Trophoblast cell (in vitro differentiated cells and primary cell): ENCODE measurements at places on chromosomes 12 and 14.

DNA sequence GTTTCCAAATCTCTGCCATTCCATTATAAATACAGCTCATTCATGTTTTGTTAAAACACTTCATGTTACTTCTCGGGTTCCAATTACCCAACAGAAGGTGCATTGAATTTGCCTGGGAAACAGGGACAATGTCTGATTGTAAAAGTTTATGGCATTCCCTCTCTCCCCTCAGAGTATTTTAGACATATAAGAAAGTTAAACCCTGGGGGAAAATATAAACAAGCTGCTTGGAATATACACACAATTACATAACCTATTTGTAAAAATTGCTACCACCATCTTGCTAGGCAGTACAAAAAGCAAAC lies 60.0 kb downstream of the BTG1 start:
- DNase-seq: no peak

DNA sequence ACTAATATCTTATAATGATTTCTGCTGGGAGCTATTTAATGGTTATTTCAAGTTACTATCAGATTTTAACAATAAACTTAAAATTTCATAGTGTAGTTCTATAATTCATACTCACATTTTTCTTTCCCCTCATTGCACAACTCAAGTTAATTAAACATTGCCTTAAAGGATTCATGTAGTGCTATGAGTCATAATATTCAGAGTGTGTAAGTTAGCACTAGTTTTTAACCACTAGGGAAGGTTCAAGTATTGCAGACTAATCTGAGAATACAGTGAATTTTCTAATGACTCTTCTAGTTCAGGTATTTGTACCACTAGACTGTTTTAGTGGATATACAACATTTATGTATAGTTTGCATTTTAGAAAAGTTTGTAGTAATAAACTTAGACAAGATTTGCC lies 49.9 kb downstream of the FOXA1 start:
- DNase-seq: no peak

DNA sequence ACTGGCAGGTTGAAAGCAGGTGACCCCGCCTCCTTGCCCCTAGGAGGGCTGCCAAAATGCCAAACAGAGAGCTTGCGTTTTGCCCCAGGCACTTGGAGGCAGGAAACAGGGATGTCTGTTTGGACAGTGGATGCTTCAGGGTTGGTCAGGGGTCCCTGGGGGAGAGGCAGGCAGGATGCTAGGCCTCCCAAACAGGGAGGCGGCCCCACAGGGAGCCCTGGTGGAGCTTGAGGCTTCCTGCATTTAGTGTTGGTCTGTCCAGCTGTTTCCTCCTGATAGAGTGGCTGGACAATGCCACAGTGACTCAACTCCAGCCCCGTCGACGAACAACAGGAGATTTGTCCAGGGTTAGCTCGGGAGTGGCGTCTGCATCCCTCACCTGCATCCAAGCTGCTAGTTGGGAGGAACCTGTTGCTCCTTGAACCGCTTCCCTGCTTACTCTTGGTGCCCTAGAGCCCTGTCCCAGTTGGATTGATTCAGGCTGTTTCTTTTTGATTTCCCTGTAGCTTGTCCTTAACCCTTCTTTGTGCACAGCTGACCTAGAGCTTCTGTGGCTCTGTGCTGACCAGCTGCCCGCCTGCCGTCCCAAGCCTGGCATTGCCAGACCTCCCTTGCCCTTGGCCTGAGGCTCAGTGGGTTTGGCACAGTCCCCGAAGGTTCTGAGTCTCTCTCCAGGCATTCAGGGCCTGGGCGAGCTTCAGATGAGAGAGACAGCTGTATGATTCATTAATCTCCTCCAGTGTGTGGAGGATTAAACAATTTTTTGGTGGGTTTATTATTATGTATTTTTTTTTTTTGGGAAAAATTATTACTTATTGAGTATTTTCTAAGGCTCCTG lies 45.9 kb downstream of the TSPAN9 start:
- DNase-seq: no peak

DNA sequence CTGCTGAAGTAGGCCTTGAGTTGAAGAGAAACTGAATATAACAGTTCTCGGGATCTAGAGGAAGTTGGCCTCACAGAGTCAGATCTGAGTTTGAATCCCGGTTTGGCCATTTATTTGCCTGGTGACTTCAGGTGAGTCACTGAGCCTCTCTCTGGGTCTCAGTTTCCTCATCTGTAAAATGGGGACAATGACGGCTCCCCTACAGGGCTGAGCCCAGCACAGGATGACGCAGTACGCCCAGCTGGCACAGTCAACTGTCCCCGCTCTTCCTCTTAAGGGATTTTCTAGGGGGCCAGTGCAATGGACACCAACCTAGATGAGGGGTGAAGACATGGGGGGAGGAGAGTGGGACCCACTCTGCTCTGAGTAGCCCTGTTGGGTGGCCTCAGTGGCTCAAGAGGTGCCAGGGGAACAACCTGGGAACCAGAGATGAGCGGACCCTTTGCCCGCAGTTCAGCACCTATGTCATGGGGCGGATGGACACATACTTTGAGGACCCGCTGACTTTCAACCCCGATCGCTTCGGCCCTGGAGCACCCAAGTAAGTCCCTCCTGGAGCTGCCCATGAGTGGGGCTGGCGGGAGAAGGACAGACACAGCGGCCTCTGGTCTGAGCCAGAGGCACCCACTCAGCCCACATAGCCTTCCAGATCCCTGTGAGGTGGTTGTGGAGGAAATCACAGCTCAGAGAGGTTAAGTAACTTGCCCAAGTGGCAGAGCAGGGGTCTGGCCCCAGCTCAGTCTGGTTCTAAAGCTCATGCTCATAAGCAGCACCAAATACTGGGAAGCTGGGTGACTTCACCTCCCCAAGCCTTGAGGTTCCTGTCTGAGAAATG lies 41.1 kb downstream of the CYP46A1 start:
- no peak for DNase-seq

DNA sequence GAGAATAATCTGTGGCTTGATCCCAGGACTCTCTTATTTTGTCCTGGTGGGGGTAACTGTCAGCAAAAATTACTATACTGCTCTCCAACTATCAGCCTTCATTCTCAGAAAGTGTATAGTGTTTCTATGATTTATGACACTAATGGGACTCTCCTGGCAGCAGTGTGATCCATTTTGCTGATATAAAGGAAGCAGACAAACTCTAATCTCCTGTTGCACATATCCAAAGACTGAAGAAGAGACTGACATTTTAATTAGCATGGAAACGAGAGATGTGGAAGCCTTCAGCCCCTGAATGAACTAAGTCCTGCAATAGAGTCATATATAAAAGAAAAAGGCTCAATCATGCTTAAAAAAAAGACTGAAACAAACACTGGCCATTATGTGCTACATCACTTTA lies 127.8 kb upstream of the SSTR1 start:
- no peak for DNase-seq

GRCh38 chr12:7068240-7068993 lies 7.9 kb downstream of the C1S start:
- DNase-seq: no peak

DNA sequence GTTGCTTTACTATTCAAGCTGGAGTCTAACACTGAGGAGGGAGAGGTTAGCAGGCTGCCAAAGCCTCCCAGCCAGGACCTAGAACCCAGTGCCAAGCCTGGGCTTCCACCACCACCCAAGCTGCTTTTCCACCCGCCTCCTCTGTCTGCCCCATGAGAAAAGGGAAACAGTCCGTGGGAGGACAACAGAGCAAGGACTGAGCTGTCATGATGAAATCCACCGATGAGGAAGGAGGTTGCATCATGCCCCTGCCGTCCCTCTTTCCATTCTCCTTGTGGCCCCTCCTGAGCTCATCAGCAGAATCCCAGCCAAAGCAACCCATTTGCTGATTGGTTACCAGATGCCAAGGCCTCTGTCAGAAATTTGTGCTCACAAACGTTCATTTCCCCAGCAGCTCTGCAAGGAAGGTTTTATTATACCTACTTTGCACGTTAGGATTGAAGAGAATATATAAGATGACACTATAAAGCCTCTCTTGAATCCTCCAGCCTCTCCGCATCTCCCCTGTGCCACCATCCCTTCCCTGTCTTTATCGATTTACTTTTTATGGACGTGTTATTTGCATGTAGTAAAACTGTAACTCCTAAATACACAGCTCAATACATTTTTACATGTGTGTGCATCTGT lies 6.3 kb upstream of the SERPINA1 start:
- DNase-seq: peak; percentile 33

GRCh38 chr14:21299562-21300130 lies 19.8 kb downstream of the RPGRIP1 start:
- peak; percentile 20 for DNase-seq

- DNase-seq: peak; percentile 9
Measured at GRCh38 chr14:51367600-51367931, 127.5 kb downstream of the TMX1 start.

DNA sequence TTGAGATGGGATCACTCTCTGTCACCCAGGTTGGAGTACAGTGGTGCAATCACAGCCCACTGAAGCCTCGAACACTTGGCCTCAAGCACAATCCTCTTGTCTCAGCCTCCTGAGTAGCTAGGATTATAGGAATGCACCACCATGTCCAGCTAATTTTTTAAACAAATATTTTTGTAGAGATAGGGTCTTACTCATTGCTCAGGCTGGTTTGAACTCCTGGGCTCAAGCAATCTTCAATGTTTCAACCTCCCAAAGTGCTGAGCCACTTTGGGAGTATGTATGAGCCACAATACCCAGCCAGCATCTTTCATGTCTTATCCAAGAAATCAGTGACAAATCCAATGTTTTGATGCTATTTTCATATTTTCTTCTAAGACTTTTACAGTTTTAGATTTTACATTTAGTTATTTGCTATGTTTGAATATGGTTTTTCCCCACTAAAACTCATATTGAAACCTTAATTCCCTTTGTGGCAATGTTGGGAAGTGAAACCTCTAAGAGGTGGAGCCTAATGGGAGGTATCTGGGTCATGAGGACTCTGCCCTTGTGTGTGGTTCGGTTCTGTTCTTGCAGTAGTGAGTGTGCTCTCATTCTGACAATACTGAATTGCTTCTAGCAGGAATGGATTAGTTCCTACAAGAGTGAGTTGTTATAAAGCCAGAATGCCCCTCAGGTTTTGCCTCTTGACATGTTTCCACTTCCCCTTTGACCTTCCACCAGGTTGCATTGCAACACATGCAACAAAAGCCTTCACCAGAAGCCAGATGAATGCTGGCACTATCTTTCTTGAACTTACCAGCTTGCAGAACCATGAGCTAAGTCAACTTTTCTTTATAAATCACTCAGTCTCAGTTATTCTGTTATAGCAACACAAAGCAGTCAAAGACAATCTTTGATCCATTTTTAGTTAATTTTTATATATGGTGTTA lies 80.8 kb upstream of the AMIGO2 start:
- peak; percentile 72 for DNase-seq

- no peak for DNase-seq
Measured at GRCh38 chr12:6523708-6524107, 10.6 kb upstream of the GAPDH start.

- no peak for DNase-seq
Measured at GRCh38 chr14:102095871-102096568, 9.2 kb upstream of the HSP90AA1 start.

DNA sequence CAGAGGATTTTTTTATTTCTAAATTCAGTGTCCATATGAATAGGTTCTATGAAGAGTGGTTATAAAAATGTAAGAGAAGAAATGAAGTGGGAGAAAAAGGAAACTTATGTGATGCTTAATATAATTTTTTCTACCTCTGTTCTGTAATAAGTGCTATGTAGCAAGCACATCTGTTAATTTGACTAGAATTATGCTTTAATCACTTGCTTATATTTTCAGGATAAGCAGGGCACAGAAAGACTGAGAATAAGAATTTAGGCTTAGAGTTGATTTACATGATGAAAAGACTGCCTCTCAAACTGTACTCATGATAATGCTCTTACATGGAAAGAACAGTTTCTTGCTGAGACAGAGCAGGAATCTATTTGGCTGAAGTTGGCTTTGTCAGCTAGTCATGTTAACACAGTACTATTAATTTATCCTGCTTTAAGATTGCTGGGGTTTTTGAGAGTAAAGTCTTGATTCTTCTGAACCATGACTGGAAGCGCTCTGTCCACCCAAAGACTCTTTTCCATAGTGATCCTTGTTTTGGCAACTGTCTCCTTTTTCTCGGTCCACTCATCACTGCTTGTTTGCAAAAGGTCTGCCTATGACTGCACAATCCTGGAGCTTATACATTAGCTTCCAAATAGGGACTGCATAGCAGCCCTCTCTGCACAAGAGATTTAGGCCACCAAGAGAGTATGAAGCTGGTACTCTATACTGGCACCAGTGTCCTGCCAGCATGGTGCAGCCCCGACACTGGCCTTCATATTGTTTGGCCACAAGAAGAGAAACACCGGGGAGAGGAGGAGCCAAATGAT lies 98.8 kb downstream of the AKAP6 start:
- DNase-seq: no peak

DNA sequence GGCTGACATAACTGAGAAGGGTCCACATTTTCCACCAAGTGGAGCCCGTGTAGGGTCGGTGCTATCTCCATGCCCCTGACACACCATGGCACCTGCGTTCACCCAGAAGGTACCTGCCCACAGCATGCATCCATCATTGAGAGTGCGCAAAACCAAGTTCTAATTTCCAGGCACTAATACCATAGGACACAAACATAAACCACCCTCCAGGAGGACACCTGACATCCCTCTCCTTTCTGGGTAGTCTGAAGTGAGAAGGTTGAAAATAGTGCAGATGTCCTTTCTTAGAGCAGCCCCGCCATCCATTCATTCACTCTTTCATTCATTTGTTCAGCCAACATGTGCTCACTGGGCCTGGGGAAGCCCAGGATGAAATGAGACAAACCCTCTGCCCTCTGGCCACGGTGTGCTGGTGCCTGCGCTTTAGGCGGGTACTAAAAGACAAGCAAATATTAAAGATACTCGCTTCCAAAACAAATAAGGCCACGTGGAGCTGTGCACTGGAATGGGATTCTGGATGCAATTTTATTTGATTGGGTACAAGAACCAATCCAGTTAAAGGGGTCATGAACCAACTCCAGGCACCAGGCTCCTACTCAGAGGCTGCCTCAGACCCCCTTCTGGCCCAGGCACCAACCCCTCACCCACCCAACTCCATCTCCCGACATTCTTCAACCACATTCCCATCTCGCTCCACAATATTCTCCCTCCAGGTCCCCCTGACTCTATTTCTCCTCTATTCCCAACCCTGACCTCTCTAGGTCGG lies 1.2 kb downstream of the TTC7B start:
- no peak for DNase-seq

DNA sequence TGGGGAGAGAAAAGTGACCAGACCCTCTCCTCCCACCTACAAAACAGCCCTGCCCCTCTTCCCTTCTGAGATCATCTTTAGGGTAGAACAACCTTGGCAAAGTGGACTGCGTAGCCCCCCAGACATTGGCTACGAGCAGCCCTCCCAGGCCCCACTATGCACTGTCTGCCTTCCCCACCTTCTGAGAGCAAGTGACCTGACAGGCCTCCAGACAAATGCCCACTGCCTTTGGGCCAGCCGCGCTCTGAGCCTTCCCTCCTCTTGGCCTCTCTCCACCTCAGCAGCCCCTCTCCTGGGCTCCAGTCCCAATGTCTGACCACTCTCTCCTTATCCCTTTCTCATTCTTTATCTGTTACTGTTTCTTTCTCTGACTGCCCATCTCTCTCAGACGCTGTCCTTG lies 46.5 kb upstream of the CCND2 start:
- DNase-seq: no peak

GRCh38 chr12:104716172-104716571 lies 241.9 kb downstream of the SLC41A2 start:
- no peak for DNase-seq

GRCh38 chr12:119222222-119222951 lies 43.7 kb downstream of the HSPB8 start:
- no peak for DNase-seq
